ENCODE measurements at places on chromosomes 5 and 9. TPM values are rescaled to one million over a fixed set of nuclear protein-coding genes. Genes with fewer than 3 reads are reported as not detected.
A peak's percentile ranks its signal among the peaks of the same experiment; 100 is the strongest.

GRCh38 chr9:89746385-89747116, 141.7 kb downstream of the GADD45G start:
- peaks cover 10% of the 10 kb centered on the region for H3K27me3 ChIP-seq
- peak overlapping the region; percentile 16 for H3K4me3 ChIP-seq
- no peak for DNase-seq
- H3K27ac ChIP-seq, result peak overlapping the region; percentile 86
- H3K36me3 ChIP-seq, result no peaks in the 10 kb centered on the region

GRCh38 chr9:130846487-130847305, 11.6 kb downstream of the ABL1 start:
- peaks cover 62% of the 10 kb centered on the region for H3K4me1 ChIP-seq
- H3K4me3 ChIP-seq, result no peak overlapping the region
- peak overlapping the region; percentile 59 for H3K27ac ChIP-seq
- H3K36me3 ChIP-seq, result no peaks in the 10 kb centered on the region
- DNase-seq, result no peak

DNA sequence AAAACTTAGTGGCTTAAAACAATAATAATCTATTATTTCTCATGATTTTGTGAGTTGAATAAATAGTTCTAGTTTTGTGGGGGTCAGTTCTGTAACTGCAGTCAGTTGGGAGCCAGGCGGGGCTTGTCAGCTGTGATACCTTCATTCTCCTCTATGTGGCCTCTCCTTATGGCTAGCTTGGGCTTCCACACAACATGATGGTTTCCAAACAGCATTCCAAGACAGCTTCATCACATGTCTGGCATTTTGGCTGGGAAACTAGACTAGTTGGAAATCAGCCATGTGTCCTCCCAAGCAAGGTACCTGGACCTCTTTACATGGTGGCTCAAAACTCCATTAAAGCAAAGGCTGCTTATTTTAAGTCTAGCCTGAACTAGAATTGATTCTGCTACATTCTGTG, 61.4 kb upstream of the RANBP3L start:
- peaks cover 9% of the 10 kb centered on the region for H3K4me1 ChIP-seq
- no peaks in the 10 kb centered on the region for H3K27me3 ChIP-seq
- no peak overlapping the region for H3K27ac ChIP-seq

- no peaks in the 10 kb centered on the region for H3K27me3 ChIP-seq
- no peaks in the 10 kb centered on the region for H3K36me3 ChIP-seq
- DNase-seq, result no peak
- H3K4me3 ChIP-seq, result no peak overlapping the region
- no peak overlapping the region for H3K27ac ChIP-seq
Measured at GRCh38 chr5:151739395-151739794, 19.0 kb downstream of the ATOX1 start.

ST8SIA4 gene
- 5.9 TPM for total RNA-seq

ALDH1B1 gene
- total RNA-seq, result 32.9 TPM

NKD2 gene
- total RNA-seq, result 20.6 TPM

IGFBPL1 gene
- total RNA-seq, result 63.8 TPM

AFAP1L1 gene
- total RNA-seq, result 11.6 TPM

SLC6A19 gene
- not detected for total RNA-seq

TICAM2 gene
- total RNA-seq, result 1.4 TPM

SLC25A2 gene
- 0.72 TPM for total RNA-seq

Measured in neural crest cell (in vitro differentiated cells).